ENCODE measurements at places on chromosomes 5 and 9.
A peak's percentile ranks its signal among the peaks of the same experiment; 100 is the strongest.

GRCh38 chr9:131839281-131840084 lies 99.6 kb upstream of the RAPGEF1 start:
- DNase-seq, result peak; percentile 55

- no peak for DNase-seq
These were observed 194.9 kb upstream of the ZNF608 start for GRCh38 chr5:124941051-124942049.

GRCh38 chr9:134324359-134325095 lies 1.7 kb upstream of the RXRA start:
- peak; percentile 24 for DNase-seq

DNA sequence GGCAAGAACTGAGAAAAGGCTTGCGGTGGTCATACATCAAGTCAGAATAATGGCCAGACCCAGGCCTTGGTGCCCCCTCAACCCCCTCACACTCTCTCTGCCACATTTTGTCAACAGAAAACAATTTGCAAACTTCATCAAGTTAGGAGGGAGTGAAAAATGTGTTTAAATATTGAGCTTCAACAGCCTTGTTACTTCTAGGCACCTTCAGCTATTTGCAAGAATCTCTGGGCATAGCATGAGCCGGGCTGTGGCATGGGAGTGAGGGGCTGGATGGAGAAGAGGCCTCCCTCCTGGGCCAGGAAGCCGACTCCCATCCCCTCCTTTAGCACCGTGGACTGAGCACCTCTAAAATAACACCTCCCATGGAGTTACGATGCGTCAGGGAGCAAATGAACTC lies 52.2 kb upstream of the GRHPR start:
- no peak for DNase-seq

GRCh38 chr9:110958847-110959246 lies 79.4 kb downstream of the LPAR1 start:
- DNase-seq, result no peak

DNA sequence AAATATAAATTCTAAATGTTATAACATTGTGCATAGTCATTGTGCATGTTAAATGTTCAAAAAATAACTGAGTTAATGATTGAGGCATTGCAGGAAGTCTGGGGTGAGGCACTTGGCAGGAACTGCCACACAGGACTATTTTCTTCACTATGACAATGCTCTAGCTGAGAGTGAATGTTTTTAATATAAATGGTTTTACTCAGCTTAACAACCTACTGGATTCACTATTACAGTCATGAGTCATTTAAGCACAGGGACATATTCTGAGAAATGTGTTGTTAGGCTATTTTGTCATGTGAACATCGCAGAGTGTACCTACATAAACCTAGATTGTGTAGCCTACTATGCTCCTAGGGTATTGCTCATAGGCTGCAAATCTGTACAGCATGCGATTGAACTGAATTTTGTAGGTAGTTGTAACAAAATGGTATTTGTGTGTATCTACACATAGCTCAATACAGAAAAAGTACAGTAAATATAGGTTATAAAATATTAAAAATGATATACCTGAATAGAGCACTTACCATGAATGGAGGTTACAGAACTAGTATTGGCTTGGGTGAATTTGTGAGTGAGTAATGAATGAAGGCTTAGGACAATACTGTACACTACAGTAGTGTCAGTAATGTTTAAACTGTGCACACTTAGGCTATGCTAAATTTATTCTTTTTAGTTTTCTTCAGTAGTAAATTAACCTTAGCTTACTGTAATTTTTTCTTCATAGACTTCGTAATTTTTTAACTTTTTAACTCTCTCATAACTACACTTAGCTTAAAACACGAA lies 346.1 kb upstream of the PTGER4 start:
- DNase-seq, result peak; percentile 31

DNA sequence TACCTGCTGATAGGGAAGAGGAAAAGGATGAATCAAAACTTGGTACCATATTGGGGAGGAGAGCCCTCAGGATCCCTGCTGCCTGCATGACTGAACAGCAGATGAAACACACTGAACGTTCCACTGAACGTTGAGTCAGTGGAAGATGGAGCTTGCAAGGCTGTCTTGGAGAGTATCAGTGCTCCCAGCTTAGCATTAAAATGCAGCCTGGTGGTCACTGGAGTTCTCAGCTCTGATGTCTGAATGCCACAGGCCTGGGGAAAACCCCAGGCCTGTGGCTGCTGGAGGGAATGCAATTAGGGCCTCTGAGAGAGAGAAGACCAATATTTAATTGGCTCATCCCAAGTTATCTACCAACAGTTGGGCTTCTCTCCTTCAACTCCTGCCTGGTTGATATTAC lies 54.5 kb downstream of the PDE4D start:
- DNase-seq, result no peak

- DNase-seq, result no peak
These were observed 655.2 kb upstream of the RIOK2 start for GRCh38 chr5:97838214-97838613.

GRCh38 chr5:134584662-134585061 lies 48.0 kb downstream of the SAR1B start:
- no peak for DNase-seq

DNA sequence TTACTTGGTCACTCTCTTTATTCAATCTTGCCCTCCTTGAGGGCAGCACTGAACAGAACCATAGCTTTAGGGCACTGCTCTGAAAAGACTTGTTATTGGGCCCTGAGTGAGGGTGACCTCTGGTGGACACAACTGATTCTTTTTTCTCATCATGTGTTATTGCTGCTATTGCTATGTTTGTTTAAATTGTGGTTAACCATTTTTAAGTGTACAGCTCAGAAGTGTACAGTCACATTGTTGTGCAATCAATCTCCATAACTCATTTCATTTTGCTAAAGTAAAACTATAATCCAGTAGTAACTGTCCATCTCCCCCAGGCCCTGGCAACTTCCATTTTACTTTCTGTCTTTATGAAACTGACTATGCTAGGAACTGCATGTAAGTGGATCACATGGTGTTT lies 351.1 kb upstream of the RIOK2 start:
- no peak for DNase-seq

- DNase-seq, result no peak
These were observed 3.3 kb downstream of the LTC4S start for GRCh38 chr5:179796877-179797608.

All from stimulated activated CD4-positive, alpha-beta T cell treated with anti-CD3 and anti-CD28 coated beads, Interleukin-4, amount 100 ng/mL, for 24 hours (primary cell).